ENCODE measurements at places on chromosomes 2 and 18.

DNA sequence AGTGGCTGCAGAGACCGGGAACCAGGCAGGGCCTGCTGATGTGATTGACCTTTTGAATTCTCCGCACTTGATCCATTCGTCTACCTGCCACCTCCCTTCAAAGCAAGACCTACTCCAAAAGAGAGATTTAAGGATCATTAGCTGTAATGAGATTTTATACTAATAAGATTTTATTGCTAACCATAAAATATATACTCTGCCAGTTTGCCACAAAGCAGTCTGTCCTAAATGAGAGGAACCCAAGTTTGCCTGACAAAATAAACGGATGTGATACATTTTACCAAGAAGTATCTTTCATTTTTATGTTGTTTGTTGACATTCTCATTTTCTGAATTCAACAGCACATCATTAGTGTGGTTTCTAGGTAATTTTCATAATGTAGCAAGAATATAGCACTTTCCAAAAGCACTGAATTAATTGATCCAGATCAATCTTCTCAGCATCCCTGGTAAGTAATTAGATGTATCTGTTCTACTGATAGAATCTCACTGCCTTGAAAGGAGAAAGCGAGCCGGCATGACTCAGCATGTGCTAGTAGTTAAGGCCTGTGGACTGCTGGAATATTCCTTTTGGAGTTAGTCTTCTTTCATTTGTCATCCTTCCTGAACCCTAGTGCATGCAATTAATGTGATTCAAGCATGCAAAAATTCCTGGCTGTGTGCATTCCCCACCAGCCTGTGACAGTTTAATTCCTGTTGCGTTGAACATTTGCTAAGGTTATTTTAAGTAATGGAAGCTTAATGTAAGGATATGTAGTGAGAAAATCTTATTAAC, 128.5 kb downstream of the ARL6IP6 start:
- DNase-seq = no peak

- DNase-seq = no peak
Observed at GRCh38 chr2:35708411-35708923, 647.1 kb upstream of the CRIM1 start.

GRCh38 chr2:107542314-107542740, 284.4 kb upstream of the RGPD4 start:
- DNase-seq = no peak

- peak; percentile 35 for DNase-seq
Observed at GRCh38 chr2:197211881-197212342, 98.7 kb downstream of the ANKRD44 start.

DNA sequence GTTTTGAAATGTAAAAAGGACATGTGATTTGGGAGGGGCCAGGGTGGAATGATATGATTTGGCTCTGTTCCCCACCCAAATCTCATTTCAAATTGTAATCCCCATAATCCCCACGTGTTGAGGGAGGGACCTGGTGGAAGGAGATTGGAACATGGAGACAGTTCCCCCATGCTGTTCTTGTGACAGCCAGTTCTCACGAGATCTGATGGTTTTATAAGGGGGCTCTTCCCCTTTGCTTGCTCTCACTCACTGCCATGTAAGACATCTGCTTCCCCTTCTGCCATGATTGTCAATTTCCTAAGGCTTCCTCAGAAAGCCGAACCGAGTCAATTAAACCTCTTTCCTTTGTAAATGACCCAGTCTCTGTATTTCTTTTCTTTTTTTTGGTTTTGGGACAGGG, 39.2 kb downstream of the FECH start:
- no peak for DNase-seq

GRCh38 chr2:150586858-150587257, 99.4 kb upstream of the RND3 start:
- no peak for DNase-seq

DNA sequence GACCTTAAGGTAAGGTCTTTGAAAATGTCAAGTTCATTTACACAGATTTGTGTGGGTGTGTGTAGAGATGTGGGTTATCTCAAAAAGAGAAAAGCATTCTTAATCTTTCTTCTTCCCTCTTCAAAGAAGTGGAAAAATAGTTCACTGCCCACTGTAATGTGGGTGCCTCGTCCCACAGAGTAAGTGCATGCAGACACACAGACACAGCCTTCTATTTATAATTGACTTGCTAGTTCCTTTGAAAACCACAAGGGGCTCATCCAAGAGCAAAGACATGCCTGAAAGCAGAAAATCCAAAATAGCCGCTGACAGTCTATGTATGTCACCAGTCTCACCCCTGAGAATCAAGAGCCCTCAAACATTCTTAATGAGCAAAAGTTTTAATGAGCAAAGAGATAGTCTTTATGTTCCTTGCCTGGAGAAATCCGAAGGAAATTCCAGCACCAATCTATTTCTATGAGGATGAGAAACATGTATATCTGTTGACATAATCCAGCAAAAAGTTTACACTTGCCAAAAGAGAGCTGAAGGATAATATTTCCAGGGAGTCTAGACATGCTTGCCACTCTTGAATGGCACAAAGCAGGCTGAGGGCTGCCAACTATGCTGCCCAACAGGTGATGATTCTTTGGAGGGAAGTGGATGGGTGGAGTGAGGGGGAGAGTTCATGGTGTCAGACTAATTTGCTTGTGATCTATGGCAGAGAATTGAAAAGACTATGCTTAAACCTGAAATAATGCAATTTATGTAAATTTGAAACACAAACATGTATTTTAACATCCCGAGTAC, 93.9 kb downstream of the ACVR1 start:
- no peak for DNase-seq

DNA sequence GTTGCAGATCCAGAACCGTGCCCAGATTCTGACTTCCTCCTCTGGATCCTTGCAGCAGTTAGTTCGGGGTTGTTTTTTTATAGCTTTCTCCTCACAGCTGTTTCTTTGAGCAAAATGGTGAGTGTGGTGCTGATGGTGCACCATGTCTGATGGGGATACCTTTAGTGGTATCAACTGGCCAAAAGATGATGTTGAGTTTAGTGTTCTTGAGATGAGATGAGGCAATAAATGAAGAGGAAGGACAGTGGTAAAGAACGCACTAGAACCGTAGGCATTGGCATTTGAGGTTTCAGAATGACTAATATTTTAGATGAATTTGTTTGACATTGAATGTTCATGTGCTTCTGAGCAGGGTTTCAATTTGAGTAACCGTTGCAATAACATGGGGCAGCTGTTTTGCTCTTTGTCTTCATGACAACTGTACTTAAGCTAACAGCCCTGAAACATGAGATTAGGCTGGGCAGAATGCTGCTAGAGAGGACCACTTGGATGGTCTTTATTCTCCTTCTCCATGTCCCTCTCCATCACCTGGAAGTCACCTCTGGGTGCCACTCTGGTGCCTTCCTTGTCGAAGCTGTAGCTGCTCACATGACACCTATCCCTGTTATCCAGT, 3.9 kb downstream of the CTLA4 start:
- no peak for DNase-seq

DNA sequence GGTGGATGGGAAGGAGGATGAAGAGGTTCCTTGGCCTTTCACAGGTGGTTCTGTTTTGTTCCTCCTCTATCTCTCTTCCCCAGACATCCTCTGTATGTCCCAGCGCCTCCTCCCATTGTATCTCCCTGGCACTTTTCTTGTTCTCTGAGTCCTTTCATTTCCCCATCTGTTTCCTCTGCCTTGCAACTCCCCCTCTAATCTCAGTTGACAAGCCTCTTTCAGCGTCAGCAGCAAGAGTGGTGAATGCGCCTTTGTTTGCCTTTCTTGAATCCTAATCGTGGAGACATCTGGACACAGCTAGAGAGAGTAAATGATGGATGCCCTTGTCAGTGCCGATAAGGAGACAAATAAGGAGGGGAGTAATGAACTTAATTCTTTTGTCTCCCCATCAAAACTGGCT, 167.0 kb downstream of the NDUFA10 start:
- no peak for DNase-seq

DNA sequence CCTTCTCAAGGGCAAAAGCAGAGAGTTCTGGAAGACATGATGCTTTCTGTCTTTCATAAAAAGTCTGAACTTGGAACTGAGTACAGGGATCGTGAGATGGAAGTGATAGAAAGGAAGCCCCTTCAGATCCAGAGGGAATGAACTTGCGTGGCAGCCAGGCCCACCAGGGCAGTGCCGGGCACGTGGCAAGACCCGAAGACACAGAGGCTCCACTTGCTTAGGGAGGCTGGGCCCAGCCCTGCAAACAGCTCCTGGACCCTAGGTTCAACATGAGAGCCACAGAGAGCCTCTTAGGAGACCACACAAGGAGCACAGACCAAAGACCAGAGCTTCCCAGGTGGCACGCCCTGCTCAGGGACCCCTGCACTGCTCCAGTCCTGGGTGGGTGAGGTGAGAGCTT, 155.4 kb upstream of the SMIM21 start:
- DNase-seq = no peak

- no peak for DNase-seq
Observed at GRCh38 chr2:207593277-207593676, 31.9 kb downstream of the METTL21A start.

- DNase-seq = no peak
Observed at GRCh38 chr18:62165583-62165982, 21.3 kb downstream of the PIGN start.

- DNase-seq = no peak
Observed at GRCh38 chr2:120744817-120745216, 9.1 kb downstream of the GLI2 start.

DNA sequence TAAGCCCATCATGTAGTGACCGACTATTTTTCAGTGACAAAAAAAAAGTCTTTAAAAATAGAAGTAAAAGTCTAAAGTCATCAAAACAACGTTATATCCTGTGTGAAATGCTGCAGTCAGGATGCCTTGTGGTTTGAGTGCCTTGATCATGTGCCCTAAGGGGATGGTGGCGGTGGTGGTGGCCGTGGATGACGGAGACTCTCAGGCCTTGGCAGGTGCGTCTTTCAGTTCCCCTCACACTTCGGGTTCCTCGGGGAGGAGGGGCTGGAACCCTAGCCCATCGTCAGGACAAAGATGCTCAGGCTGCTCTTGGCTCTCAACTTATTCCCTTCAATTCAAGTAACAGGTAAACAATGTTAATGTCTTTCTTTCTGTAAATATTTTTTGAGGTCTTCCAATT, at the start of gene CD28:
TSS of gene CD28 (plus strand) at position 237 of the 400 bp plus-strand sequence. CDS start at position 295, 58 bp downstream.
- DNase-seq = peak; percentile 71

- DNase-seq = no peak
Observed at GRCh38 chr2:217105733-217106649, 246.1 kb upstream of the TNP1 start.

- no peak for DNase-seq
Observed at GRCh38 chr2:233361297-233361696, 7.0 kb downstream of the DGKD start.

GRCh38 chr2:180933332-180933731, 47.1 kb upstream of the UBE2E3 start:
- no peak for DNase-seq

DNA sequence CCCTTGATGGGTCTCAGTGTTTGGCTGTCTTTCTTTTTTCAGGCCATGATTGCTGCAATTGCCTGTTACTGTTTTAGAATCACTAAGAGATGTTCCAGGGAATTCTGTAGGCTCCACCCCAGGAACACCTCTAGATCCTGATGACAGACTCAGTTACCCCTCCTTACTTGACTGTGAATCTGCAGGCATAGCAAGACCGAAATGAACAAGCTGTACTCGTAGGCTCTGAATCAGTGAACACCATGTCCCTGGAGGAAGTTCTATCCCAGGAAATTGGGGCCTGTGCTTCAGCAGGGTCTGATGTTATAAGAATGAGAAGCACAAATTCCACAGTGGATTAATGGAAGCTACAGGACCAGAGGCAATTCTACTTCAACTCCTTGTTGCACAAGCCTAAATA, 148.6 kb downstream of the COPS8 start:
- DNase-seq = no peak

- no peak for DNase-seq
Observed at GRCh38 chr2:119227346-119227745, 3.7 kb downstream of the STEAP3 start.

GRCh38 chr2:120780402-120780801, 44.7 kb downstream of the GLI2 start:
- no peak for DNase-seq

- no peak for DNase-seq
Observed at GRCh38 chr2:164456619-164457018, 164.7 kb downstream of the GRB14 start.

Data from activated T-cell treated with anti-CD3 and anti-CD28 coated beads, Interleukin-2, amount 50 U/mL, for 4 hours (primary cell).